ENCODE measurements at places on chromosomes 7 and 10.

- no peak for DNase-seq
- no peak overlapping the region for H3K4me3 ChIP-seq
- no peak overlapping the region for H3K27ac ChIP-seq
- no peaks in the 10 kb centered on the region for H3K4me1 ChIP-seq
- no peaks in the 10 kb centered on the region for H3K36me3 ChIP-seq
- no peaks in the 10 kb centered on the region for H3K27me3 ChIP-seq
Observed at GRCh38 chr7:72441791-72442190, 29.7 kb upstream of the CALN1 start.

DNA sequence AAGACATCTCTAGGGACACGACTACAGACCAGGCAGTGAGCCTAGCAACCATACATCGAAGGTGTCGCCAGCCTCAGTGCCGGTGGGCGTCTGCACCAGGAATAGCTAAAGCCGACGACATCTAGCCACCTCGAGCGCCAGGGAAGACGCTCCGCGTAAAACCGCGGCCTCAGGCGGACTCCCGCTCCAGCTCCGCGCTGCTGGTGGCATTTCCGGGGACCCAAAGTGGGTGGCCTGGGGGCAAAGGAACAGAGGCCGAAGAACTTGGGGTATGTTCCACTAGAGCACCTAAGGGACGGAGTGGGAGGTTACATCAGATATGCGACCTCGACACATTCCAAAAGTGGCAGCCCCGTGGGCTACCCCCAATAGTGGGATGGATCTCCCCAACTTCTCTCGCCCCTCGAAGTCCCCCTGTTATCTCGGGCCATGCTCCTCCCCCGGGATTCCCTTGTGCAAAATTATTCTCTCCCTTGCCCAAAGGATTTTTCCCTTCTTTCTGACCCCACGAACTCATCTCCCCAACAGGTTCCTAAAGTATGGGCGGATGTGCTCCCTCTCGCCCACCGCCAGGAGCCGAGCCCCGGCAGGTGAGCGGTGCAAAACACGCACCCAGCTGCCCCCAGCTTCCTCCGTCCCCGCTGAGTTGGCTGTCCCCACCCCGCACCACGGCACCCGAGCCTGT lies 1.2 kb downstream of the KCNMA1 start:
- peaks cover 2% of the 10 kb centered on the region for H3K4me1 ChIP-seq
- no peaks in the 10 kb centered on the region for H3K36me3 ChIP-seq
- no peak overlapping the region for H3K27ac ChIP-seq
- H3K4me3 ChIP-seq, result no peak overlapping the region

GRCh38 chr10:74047871-74048270 lies 50.0 kb downstream of the VCL start:
- DNase-seq, result no peak
- H3K4me1 ChIP-seq, result no peaks in the 10 kb centered on the region
- no peak overlapping the region for H3K4me3 ChIP-seq
- no peaks in the 10 kb centered on the region for H3K27me3 ChIP-seq
- H3K36me3 ChIP-seq, result peaks cover 12% of the 10 kb centered on the region

GRCh38 chr7:143892527-143893300 lies 9.3 kb downstream of the TCAF1 start:
- H3K4me3 ChIP-seq, result no peak overlapping the region
- H3K4me1 ChIP-seq, result peaks cover 3% of the 10 kb centered on the region
- no peaks in the 10 kb centered on the region for H3K27me3 ChIP-seq
- peak; percentile 28 for DNase-seq
- H3K36me3 ChIP-seq, result peaks cover 1% of the 10 kb centered on the region

- no peaks in the 10 kb centered on the region for H3K4me1 ChIP-seq
- no peaks in the 10 kb centered on the region for H3K36me3 ChIP-seq
- no peak overlapping the region for H3K4me3 ChIP-seq
- no peaks in the 10 kb centered on the region for H3K27me3 ChIP-seq
Observed at GRCh38 chr10:121433965-121434364, 164.3 kb downstream of the FGFR2 start.

- H3K4me1 ChIP-seq, result peaks cover 4% of the 10 kb centered on the region
- no peak for DNase-seq
- peaks cover 46% of the 10 kb centered on the region for H3K27me3 ChIP-seq
- no peaks in the 10 kb centered on the region for H3K36me3 ChIP-seq
Observed at GRCh38 chr7:22542254-22542653, 42.3 kb upstream of the STEAP1B start.

DNA sequence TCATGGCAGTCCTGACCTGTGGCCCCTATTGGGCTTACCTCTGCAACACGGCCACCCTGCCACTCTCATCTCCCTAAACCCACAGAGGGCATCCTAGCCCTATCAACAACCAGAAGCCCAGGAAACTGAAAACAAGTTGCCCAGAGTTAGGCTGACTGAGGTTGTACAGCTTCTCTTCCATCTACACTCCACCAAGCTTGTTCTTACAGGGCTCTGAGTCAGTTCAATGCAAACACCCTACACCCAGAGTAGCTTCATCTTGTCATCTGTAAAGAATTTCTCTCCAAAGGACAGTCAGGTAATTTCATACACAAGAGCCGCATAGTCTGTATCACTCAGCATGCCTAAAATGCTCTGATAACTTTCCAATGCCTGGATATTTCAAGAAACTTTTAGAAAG lies 175.4 kb downstream of the ARID5B start:
- H3K27ac ChIP-seq, result peak overlapping the region; percentile 77
- peaks cover 93% of the 10 kb centered on the region for H3K4me1 ChIP-seq
- H3K4me3 ChIP-seq, result no peak overlapping the region

DNA sequence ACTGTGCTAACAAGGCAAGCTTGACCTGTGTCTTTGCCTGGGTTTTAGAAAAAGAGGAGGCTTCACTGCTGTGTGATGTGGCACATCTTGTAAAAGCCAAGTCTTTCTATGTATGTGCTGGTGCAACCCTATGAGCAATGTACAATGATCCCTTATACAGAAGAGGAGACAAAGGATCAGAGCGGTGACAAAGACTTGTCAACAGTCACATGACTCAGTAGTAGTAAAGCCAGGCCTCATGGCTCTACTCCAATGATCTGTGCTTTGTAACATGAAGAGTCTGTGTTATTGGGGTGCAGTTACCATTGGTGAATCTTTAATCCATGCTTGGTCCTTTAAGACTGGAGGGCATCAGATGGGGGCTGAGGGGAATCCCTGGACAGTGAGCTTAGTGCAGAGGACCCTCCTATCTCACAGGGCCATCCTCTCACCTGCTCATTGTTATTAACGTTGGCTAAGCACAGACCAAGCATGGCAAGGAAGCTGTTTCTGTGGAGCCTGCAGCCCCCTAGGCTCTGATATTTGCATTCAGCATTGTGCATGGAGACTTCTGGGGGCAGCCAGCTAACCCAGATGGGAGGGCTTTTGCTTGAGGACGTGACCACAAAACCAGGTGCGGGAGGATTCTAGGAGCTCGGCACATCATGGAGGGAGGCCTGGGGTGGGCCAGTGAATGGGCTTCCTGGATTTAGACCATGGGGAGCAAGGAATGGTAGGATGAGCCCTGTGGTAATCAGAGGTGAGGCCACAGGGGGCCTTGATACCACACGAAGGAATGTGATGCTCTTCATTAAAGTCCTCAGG lies 308.8 kb upstream of the ZNF32 start:
- no peaks in the 10 kb centered on the region for H3K4me1 ChIP-seq
- H3K27ac ChIP-seq, result no peak overlapping the region
- no peaks in the 10 kb centered on the region for H3K36me3 ChIP-seq
- peaks cover 23% of the 10 kb centered on the region for H3K27me3 ChIP-seq

GRCh38 chr7:42213093-42213492 lies 23.9 kb downstream of the GLI3 start:
- no peak for DNase-seq
- no peaks in the 10 kb centered on the region for H3K27me3 ChIP-seq
- no peak overlapping the region for H3K27ac ChIP-seq

GRCh38 chr7:137545059-137545716 lies 201.7 kb upstream of the PTN start:
- H3K4me1 ChIP-seq, result no peaks in the 10 kb centered on the region
- no peaks in the 10 kb centered on the region for H3K36me3 ChIP-seq
- H3K27ac ChIP-seq, result no peak overlapping the region
- H3K4me3 ChIP-seq, result no peak overlapping the region
- no peak for DNase-seq

DNA sequence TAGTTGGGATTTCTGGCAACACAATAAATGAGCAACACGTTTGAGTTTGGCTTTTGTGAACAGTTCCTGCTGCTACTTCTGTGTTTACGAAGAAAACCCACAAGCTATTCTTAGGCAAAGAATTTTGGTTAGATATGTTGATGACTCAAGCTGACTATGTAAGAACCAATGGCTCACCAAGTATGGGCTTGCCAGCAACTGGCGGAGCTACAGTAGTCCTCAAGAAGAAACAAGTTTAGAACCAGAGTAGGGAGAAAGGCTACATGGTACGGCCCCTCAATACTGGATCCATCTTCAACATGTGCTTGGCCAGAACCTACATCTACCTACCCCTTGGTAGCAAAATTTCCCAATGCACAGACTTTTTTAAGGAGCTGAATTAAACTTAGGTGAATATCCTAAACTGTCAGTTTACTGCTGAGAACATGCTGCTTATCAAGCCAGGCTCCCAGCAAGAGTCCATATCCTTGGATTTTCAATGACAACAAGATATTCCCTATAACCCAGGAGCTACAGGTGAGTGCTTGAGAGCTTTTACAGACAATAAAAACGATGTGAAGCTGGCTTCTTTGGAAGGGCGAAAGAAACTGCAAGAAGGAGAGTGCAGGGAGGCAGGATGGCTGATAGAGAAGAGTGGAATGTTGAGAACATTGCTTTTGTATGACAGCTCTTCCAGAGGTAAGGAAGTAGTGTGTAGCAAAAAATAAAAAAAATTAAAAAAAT lies 74.3 kb upstream of the ASAH2 start:
- peak; percentile 20 for DNase-seq
- peaks cover 24% of the 10 kb centered on the region for H3K4me1 ChIP-seq
- H3K36me3 ChIP-seq, result peaks cover 6% of the 10 kb centered on the region
- H3K27me3 ChIP-seq, result no peaks in the 10 kb centered on the region
- no peak overlapping the region for H3K4me3 ChIP-seq

DNA sequence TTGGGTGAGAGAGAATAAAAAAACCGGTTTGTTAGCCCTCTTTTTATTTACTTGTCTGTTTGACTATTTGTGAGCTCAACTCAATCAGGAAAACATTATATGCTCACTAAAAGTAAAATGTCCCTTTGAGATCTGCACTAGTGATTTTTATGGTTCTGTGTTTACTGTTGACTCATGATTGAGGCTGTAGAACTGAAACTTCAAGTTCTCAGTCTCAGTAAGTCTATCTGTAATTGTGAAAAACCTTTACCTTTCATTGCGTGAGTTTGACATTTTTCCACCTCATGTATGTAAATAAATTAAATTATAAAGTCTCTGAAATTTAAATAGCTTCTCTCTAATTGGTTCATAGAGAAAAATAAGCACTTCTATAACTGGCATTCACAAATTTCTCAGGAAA lies 17.0 kb upstream of the CASD1 start:
- H3K4me3 ChIP-seq, result no peak overlapping the region
- no peaks in the 10 kb centered on the region for H3K36me3 ChIP-seq
- no peaks in the 10 kb centered on the region for H3K27me3 ChIP-seq
- no peak for DNase-seq

- H3K36me3 ChIP-seq, result no peaks in the 10 kb centered on the region
- H3K27me3 ChIP-seq, result peaks cover 24% of the 10 kb centered on the region
- no peak for DNase-seq
- H3K27ac ChIP-seq, result no peak overlapping the region
- H3K4me3 ChIP-seq, result no peak overlapping the region
Observed at GRCh38 chr10:1315178-1315577, 259.0 kb downstream of the WDR37 start.

DNA sequence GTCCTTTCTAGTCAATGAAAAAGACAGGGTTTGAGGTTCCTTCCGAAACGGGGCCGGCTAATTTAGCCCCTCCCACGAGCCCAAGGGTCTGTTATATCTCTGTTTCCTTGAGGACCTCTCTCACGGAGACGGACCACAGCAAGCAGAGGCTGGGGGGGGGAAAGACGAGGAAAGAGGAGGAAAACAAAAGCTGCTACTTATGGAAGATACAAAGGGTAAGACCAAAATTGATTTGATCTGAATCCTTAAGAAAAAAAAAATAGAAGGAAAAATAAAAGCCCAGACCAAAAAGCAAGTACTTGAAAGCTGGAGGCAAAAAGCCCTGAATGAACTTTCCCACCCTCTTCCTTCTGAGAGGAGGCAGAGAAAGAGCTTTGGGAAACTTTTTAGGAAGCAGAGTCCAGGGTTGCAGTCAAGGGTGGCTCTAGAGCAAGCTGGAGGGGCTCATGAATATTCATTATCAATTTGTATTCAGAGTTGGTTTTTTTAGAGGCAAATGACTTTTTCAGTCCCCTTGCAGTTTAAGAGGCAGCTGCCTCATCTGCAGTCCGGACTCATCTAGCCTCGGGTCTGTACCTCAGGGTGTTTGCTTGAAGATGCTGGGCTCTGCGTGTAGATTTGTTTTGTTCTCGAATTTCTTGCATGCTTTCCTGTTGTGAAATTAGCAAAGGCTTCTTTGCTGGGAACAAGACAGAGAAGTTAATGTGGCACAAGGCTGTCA lies at the start of gene ENTPD1:
TSS of gene ENTPD1 (plus strand) at position 123 of the 721 bp plus-strand sequence. CDS start at position 200, 77 bp downstream.
- H3K4me3 ChIP-seq, result peak within 1 kb of the TSS; percentile 10
- no peaks in the 10 kb centered on the region for H3K36me3 ChIP-seq
- peak within 1 kb of the TSS; percentile 43 for H3K27ac ChIP-seq
- DNase-seq, result no peak

GRCh38 chr7:116740755-116741462 lies 68.9 kb downstream of the MET start:
- H3K4me3 ChIP-seq, result no peak overlapping the region
- no peaks in the 10 kb centered on the region for H3K36me3 ChIP-seq
- no peaks in the 10 kb centered on the region for H3K4me1 ChIP-seq
- no peak overlapping the region for H3K27ac ChIP-seq
- peaks cover 9% of the 10 kb centered on the region for H3K27me3 ChIP-seq
- DNase-seq, result no peak

DNA sequence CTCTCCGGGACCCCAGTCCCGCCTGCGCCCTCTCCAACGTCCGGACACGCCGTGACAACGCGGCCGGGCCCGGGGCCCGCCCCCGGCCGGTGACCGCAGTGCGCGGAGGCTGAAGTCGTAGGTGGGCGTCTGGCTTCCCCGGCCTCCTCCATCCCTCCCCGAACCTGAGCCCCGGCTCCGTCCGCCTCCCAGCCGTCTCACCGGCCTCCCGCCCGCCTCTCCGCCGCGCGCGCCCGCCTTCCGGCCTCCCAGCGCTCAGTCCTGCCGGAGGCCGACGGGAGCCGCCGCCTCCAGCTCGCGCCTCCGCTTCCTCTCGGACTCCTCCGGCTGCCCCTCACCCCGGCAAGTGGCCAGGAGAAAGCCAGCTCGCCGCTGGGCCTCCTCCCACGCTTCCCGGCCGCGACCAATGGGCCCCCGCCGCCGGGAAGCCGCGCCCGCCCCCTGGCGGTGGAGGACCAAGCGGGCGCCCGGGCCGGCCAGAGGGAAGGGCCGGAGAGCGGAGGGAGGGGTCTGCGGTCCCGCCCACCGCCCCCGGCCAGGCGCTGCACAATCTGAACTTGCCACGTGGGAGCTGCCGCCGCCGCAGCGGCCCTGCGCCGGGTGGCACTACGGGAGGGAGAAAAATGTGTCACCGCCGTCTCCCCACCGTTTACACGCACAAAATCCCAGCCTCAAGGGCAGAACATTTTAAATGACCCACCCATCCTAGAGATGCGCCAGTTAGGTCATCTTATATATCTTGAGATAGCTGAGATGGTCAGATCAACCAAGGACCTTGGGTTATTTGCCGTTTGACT lies at the start of gene FAM3C:
TSS of gene FAM3C (minus strand) at position 348 of the 797 bp plus-strand sequence. CDS start 13,339 bp downstream, outside the sequence.
- H3K27me3 ChIP-seq, result no peaks in the 10 kb centered on the region
- H3K4me3 ChIP-seq, result peak within 1 kb of the TSS; percentile 85
- H3K27ac ChIP-seq, result peak within 1 kb of the TSS; percentile 82
